ENCODE measurements at places on chromosomes 7 and 10.

- no peak for DNase-seq
These were observed 34.8 kb downstream of the TFPI2 start for GRCh38 chr7:93855797-93856196.

DNA sequence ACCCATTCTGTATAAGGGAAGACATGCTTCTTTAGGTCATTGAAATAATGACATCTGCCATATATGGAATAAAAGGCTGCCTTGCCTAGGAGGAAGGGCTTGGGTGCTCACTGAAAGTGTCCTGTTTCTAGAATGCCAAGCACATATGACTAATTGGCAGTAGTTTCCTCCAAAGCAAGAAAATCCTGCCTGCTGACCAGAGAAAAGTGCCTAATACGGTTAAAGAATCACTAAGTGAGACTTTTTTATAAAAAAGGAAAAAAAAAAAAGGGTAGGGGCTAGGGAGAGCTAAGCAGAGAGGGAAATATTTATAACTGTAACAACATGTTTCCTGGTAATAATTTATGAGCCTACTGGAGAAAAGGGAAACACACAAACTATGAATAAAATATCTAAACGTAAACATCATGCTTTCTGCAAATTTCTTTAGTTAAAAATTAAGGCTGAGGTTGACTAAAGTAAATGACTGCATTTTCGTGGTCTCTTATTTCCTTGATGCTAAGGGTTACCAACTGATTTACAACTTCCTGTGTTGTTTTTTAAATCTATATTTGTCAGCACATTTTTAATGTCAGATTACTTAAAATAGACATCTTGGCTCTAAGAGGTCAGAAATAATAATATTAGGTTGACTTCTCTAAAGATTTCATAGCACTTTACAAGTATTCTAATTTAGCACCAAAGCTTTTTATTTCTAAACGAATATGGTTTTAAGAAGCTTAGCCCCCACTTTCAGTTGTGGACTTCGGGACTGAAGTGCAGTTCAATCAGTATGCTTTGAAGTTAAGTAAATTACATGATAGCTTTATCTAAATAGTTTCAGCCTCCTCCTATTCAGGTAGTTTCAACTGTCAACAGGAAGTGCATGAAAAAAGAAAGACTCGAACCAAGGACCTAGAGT lies 89.6 kb downstream of the CABCOCO1 start:
- peak; percentile 20 for DNase-seq

GRCh38 chr10:61248013-61248412 lies 205.2 kb downstream of the TMEM26 start:
- DNase-seq, result no peak

DNA sequence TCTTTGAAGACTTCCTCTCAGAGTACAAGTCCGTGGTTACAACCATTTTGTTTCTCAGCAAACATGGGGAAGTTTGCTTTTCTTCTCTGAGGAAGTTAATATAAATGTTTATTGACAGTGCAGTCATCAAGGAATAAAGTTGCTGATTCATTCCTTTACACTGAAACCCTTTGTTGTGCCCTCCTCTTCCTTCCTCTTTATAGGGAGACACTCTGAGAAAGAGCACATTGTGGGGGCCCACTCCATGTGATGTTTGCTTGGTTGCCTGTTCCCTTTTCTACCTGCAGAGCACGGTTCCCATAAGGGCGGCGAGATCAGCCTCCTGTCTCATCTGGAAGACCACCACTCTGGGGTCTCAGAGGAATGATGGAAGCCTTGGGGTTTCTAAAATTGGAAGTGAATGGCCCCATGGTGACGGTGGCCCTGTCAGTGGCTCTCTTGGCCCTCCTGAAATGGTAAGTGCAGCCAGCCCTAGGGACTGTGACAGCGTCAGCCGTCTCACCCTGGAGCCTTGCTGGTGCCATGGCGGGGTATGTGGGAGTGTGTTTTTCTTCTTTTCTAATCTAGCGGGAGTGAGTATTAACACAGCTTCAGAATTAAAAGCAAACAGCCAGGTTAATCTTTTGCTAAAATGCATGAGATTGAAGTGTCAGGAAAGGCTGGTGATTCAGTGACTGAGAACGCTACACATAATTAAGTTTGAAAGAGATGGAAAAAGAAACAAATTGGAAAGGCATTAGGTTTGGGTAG lies at the start of gene TBXAS1:
Gene TBXAS1 (plus strand): TSS at position 240 of the 750 bp plus-strand sequence. CDS start 127 bp downstream, at position 367.
- no peak for DNase-seq

GRCh38 chr7:96136600-96137239 lies 185.2 kb downstream of the SLC25A13 start:
- DNase-seq, result no peak

DNA sequence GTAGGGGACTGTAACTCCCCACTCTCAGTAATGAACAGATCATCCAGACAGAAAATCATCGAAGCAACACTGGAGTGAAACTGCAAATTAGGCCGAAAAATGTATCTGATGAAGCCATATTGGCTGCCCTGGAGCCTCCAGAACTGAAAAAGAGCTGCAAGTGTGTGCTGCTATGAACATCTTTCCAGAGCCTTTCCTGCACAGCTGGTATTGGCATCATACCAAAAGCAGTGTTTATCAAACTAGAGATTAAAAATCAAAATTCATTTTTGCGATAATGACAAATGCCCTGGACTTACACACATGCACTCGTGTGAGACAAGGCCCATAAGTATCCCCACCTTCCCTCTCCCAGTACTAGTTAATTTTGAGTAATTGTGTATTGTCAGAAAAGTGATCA lies 6.8 kb upstream of the CLDN12 start:
- no peak for DNase-seq

DNA sequence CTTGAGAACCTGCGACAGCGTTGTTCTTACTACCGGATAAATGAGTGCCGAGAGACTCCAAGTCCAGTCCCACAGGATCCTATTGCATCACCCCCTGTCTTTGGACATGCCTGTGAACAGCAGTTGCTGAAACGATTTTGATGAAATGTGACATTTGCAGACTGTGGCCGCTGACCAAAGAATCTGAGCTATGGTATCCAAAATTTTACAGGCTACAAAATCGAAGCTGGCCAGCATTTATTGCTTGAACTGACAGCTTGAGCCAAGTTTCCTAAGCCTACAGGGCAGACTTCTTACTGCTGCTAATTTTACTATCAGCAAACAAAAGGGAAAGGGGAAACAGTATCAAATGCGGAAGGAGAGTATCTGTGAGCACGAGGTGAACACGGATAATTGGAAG lies 12.1 kb upstream of the NPVF start:
- DNase-seq, result no peak

GRCh38 chr7:32191305-32191704 lies 121.1 kb upstream of the PDE1C start:
- DNase-seq, result no peak

DNA sequence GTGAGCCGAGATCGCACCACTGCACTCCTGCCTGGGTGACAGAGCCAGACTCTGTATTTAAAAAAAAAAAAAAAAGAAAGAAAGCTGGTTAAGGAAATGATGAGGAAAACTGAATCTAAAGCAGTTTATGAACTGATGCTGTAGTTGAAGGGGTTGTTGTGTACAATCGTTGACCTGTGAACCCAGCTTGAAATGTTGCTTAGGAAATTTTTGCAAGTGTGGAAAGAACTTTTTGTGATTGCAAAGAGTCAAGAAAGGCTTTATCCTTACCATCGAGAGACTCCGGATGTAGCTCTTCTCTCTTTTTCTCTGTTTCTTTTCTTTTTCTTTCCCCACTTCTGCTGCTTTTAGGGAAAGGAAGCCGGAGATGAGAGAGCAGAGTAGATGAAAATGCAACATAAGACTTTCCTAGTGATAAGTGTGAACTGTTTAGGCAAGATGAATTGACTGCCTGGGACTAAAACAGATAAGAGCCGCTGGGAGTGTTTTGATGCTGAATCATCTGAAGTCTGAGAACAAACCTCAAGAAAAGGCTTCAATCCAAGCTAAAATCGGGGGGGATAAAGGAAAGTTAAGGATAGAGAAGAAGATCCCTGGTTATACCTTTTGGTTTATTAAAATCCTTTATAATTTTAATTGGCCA lies 69.0 kb downstream of the TAF3 start:
- no peak for DNase-seq

DNA sequence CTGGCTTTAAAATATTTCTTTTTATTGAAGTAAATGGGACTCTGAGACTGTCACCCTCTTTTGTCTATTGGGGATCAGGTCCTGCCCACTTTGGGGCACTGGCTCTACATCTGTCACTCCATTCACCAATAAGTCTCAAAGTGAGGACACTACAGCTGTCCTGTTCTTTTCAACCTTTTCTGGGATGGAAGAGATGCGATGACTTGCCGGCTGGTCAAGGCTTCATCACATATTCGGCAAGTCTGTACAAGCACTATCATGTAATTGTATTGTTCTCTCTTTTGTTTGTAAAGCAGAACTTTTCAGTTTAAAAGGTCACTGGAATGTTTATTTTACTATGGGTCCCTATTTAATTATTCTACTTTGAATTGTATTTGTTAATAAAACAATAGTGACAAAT lies 17.7 kb upstream of the SP8 start:
- no peak for DNase-seq

- DNase-seq, result no peak
These were observed 61.0 kb downstream of the TRUB1 start for GRCh38 chr10:114998993-114999392.

DNA sequence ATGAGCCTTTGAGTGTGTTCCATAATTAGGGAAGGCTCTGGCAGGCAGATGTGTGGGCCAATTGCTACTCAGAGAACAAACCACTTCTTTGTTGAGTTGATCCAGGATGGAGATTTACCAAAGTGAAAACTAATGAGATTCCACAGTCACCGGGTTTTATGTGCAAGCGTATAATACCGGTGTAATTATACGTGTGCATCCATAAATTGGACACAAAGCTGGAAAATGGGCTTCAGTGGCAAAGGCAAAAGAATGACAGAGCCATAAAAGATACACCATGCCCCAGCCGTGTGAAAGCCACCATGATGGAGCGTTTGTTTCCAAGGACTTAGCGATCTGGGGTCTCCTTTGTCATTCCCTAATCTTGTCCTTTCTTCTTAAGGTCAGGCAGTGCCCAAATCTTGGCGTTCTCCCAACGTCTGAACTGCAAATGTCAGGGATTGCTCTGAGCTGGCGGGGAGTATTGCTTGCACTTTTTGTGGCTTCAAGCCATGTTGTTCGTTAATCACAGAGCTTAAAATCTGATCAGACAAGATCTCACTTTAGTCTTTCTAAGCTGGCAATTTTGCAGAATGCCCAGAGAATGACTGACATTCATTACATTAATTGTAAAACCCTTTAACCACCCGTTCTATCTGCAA lies 70.1 kb downstream of the NPTX2 start:
- DNase-seq, result peak; percentile 13

- no peak for DNase-seq
These were observed 592.3 kb downstream of the SH2D4B start for GRCh38 chr10:81130014-81130413.

- DNase-seq, result no peak
These were observed 77.5 kb upstream of the PDE1C start for GRCh38 chr7:32147546-32148268.

- DNase-seq, result no peak
These were observed 283.0 kb upstream of the KLF6 start for GRCh38 chr10:4067931-4068561.

DNA sequence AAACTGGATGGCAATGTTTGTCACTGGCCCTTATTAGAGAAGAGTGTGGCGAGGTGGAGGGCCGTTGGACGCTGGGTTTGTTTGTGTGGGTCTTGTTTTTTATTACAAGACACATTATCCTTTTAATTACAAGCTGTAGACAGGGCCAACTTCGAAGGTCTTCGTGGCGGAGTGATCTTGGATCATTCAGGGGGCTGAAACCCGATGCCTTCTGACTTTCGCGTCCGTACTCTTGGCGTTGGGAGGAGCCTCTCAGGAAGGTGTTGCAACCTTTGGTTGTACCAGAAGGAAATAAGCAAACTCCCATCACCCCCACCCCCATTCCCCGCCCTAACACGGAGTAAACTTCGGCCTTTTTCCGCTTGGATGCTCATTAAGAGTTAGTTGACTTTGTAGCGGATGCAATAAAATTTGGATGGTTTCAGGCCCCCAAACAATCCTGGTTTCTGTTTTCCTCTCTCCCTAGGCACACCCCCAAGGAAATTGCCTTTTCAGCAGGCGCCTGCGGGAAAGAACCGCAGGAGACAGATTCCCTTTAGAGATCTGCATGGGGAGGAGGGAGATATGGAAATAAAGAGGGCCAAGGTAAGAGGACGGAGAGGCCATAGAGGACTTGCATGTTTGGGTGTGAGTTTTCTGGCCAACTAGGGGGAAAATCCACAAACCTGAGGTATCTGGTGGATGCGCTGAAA lies 294.5 kb upstream of the NFE2L3 start:
- DNase-seq, result no peak

- DNase-seq, result no peak
These were observed 326.2 kb upstream of the AUTS2 start for GRCh38 chr7:69272101-69272500.

DNA sequence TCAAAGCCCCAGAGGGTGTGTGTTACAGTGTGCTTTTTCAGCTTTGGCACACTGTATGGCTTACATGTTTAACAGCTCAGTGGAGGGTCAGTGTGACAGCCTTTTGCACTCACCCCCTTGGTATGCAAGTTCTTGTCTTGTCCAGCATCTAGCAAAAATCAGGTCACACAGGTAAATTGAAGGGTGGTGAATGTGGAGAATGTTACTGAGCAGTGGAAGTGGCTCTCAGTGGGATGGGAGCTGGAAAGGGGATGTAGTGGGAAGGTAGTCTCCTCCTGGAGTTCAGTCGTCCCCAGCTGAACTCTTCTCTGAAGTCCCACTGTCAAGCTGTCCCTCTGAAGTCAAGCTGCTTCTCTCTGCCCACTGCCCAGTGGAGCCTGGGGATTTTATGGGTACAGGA lies 21.0 kb upstream of the C10orf90 start:
- no peak for DNase-seq

- peak; percentile 13 for DNase-seq
These were observed 196.1 kb downstream of the GRID1 start for GRCh38 chr10:86170255-86171108.

DNA sequence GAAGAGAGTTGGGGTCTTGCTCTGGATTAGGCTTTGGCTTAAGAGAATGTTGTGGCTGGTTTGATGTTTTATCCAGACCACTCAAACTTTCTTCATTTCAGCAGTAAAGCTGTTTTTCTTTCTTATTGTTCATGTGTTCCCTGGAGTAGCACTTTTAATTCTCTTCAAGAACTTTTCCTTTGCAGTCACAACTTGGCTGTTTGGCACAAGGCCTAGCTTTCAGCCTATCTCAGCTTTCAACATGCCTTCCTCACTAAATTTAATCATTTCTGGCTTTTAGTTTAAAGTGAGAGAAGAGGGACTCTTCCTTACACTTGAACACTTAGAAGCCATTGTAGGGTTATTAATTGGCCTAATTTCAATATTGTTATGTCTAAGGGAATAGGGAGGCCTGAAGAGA lies 18.1 kb downstream of the CCDC126 start:
- no peak for DNase-seq

GRCh38 chr7:128247640-128248194 lies 6.6 kb downstream of the LEP start:
- DNase-seq, result peak; percentile 48

DNA sequence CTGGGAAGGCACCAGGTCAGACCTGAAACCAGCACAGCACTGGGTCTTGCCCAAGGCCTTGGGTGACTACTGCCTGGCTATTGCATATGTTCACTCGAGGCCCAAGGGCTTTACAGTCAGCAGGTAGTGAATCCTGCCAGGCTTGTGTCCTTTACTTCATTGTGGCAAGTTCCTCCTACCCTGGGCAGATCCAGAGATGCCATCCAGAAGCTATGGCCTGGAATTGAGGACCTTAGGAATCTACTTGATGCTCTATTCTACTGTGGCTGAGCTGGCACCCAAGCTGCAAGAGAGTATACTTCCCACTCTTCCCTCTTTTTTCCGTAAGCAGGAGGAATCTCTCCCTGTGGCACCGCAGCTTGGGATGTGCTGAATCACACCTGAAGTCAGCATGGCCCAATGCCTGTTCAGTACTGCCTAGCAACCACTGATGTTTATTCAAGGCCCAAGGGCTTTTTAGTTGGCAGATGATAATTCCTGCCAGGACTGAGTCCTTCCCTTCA lies 246.7 kb upstream of the CTBP2 start:
- no peak for DNase-seq
